ENCODE measurements at places on chromosomes 4 and X.

- DNase-seq, result no peak
Measured at GRCh38 chrX:13109817-13110216, 65.4 kb upstream of the FAM9C start.

DNA sequence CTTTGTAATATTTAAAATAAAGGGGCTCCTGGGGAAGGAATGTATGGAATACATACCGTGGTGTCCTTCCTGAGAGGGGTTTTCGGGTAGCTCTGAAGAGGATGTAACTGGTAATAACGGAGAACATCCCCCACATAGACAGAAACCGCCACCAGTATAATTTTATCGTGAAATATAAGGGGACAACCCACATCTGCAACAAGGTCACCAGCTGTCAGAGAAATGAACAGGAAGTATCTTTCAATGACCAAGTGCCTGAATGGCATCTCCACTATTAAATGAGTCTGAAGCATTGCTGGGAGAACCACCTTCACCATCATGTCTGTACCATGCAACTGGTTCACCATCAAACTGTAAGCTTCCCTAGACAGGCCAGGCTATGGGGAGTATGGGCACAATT lies 31.7 kb downstream of the RNF175 start:
- no peak for DNase-seq

GRCh38 chr4:182819751-182820150 lies 97.4 kb downstream of the DCTD start:
- no peak for DNase-seq

GRCh38 chrX:70044541-70045245 lies 5.0 kb downstream of the AWAT2 start:
- no peak for DNase-seq

DNA sequence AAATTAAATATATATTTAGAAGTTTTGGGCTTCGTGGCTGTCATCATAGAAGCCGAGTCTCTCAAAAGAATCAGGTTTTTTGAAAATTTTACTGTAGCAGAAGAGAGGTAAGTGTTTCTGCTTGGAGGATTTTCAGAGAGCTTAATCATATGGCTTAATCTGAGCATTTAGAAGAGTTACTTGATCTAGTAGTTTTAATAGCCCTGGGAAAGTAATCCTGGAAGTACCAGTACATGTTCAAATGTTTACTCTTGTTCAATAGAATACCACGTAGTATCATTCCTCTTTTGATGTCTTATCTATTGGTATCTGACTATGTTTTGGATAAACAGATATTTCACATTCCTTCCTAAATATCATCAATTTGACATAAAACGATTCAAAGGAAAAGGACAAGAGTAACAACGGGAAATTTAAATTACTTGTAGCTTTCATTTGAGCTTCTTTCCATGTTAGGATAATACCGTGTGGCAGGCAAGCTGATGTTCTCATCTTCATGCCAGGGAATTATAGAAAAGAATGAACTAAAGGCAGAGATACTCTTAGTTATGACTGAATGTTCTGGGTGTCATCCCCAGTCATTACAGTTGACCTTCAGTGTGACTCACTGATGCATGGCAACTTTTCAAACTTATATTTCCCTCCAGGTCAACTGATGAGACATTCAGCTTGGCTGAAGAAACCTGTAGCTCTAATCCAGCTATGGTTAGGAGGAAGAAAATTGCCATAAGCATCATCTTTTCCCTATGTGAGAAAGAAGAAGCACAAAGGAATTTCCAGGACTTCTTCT lies 89.8 kb downstream of the FNIP2 start:
- DNase-seq, result no peak
